ENCODE measurements at places on chromosomes 4 and X. TPM values are rescaled to one million over a fixed set of nuclear protein-coding genes. Genes with fewer than 3 reads are reported as not detected.

The NMU gene
- 6.3 TPM for total RNA-seq

The IGSF1 gene
- total RNA-seq = 1.1 TPM

GRCh38 chrX:24207826-24208225, 58.3 kb downstream of the ZFX start:
- no peak for DNase-seq

GRCh38 chrX:42399632-42400024, 378.3 kb downstream of the PPP1R2C start:
- DNase-seq = no peak

DNA sequence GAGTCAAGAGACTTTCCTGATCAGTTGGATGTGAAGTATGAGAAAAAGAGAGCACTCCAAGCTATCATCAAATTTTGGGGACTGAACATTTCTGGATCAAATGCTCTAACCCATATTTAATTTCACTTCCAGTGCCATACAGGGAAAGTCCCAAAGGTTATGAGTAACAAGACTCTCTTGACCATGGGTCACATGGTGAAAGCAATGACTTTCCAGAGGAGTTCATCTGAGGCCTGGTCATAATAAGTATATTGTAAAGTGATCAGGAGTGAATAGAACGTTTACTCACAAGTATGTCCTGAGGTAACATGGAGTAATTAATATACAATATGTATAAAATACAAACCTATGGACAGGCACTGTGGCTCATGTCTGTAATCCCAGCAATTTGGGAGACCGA, 40.7 kb upstream of the ARMCX5 start:
- no peak for DNase-seq

The CCDC160 gene
- 2.2 TPM for total RNA-seq

The SPATA4 gene
- not detected for total RNA-seq

DNA sequence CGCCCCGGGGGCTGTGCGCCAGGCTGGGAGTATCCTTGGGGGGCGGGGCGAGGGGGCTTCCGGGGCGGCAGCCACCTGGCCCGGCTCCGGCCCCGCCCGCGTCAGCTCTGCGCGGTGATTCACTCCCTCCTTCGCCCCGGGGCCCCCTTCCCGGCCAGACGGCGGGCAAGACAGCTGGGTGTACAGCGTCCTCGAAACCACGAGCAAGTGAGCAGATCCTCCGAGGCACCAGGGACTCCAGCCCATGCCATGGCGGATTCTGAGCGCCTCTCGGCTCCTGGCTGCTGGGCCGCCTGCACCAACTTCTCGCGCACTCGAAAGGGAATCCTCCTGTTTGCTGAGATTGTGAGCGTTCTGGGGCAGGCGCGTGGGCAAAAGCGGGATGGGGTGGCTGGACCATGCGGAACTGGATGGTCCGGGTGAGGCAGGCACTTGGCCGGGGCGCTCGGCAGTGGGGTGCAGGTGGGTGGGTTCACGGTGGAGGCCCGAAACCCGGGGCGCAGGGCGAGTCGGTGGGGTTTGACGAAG, at the start of gene PLP2:
Gene PLP2 (plus strand): TSS at position 147 of the 528 bp plus-strand sequence. CDS start 103 bp downstream, at position 250.
- no peak for DNase-seq

GRCh38 chr4:73443224-73443623, 7.2 kb downstream of the AFP start:
- DNase-seq = no peak

The HPGDS gene
- total RNA-seq = 0.33 TPM

All from endothelial cell (in vitro differentiated cells).